EH (cell line): ENCODE measurements at places on chromosomes 12 and 14.

DNA sequence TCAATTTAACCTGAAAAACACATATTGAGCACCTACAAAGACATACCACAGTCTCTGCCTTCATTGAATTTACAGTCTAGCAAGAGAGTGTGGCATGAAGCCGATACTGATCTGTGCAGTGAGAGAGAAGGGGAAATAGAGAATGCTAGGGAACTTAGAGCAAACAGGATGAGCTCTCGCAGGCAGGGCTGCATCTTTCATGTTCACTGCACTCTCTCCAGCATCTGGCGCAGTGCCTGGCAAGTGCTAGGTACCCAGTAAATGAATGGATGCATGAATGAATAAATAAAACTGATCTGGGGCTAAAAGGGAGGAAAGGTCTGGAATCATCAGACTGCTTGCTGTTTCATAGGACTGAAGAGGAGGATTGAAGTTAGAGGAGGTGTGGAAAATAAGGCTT, 256.5 kb upstream of the NPAS3 start:
- no peak for DNase-seq

- DNase-seq: peak; percentile 32
Measured at GRCh38 chr12:12408265-12408690, 51.4 kb downstream of the BORCS5 start.

GRCh38 chr12:253116-253831, 9.4 kb downstream of the SLC6A13 start:
- DNase-seq: peak; percentile 13

- peak; percentile 35 for DNase-seq
Measured at GRCh38 chr14:71267691-71268090, 360.4 kb downstream of the PCNX1 start.

DNA sequence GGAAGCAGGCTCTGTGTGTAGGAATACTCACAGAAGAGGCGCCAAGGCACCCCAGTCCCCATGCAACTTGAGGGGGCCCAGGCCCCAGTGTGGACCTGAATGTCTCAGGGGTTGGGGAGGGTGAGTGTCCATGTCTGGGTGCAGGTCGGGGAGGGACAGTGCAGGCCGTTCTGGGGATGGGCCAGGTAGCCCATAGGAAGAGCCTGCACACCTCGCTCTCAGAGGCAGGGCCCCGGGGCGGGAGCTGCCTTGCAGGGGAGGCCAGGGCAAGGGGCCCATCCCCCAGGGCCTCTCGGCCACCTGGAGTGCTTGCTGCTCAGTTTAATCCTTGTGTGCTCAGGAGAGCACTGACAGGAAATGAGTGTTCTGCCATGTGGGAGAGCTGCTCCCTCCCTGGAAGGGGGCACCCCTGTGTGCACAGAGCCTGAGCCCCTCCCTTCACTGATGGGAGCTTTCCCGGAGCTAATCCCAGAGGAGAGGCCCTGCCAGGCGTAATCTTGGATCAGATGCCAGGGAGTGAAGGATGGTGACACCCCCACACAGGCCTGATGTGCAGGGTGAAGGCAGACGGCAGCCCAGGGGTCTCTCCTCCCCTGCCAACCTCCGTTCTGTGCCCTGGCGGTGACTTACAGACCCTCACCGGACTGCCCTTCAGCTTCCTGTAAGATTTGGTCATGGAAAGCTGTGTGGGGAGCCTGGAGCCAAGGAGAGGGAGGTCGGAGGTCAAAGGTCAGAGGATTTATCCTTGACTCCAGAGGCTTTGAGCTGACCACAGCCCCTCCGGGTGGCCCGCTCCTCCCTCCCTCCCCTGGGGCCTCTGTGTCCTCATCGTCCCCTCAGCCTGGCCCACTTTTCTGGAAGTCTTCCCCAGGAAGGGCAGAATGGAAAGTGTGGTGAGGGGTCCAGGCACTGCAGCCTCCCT, 24.4 kb upstream of the FBRSL1 start:
- DNase-seq: no peak

DNA sequence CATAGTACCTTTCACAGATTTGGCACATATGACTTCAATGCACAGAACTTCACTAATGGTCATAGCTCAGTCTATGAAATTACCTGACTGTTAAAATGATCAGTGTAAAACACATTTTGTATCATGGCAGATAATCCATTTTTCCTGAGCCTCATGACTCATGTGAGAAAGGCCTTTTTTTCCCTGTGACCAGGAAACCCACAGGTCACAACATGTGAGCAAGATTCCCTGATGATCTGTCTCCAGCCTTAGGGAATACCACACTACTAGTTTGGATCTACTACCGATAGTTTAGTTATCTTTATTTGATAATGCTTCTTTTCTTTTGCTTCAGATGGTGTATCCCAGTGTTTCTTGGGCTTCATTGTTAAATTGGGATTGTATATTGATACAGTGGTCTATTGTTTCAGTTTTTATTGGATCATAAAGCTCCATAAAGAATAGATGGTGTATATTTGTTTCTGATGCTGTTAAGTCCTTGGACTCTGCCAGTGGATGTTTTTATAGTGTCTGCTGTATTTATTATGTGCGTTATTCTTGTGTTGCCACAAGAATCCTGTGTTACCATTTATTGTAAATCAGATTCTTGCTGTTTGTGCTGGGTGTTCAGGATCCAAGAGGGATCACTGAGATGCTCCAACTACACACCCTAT, 248.7 kb upstream of the PELI2 start:
- no peak for DNase-seq

GRCh38 chr14:90658541-90658967, 157.7 kb downstream of the TTC7B start:
- DNase-seq: peak; percentile 77

- no peak for DNase-seq
Measured at GRCh38 chr14:81416194-81416952, 16.2 kb upstream of the STON2 start.

DNA sequence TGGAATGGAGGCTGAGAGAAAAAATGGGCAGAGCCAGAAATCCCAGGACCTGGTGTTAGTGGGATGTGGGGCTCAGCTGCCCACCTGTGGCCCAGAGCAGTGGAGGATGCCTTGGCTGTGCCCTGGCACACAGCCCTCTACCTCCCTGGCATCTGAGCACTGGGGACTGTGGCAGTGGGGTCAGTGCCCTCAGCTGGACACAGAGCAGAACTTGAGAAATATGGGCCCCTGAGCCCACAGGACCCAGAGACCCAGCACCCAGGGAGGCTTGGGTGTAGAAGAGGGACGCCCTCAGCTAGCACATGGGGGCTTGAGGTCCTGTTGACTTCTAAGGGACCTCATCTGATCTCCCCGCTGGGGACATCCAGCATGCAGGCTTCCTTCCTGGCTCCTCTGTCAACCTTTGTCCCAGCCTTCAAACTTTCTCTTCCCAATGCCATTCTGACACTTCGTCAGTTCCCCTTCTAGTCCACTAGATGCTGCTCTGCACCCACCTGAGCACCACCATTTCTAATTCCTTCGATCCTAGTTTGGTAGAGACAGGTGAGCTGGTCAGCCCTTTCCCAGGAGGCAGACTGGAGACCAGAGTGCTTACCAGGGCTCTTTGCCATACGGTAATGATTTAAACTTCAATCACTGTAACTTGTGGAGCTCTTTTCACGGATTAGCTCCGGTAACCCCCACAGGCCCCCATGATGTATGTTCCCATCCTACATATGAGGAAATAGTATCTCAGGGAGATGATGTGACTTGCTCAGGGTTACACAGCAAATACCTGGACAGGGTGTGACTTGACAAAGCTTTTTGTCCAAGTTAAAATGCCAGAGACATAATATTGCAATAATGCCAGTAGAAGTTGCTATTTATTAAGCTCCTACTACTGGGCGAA, 143.7 kb downstream of the ASCL4 start:
- DNase-seq: peak; percentile 23

- DNase-seq: no peak
Measured at GRCh38 chr12:31685801-31686200, 26.3 kb downstream of the ETFBKMT start.

- peak; percentile 47 for DNase-seq
Measured at GRCh38 chr14:29925736-29926135, 1.9 kb downstream of the PRKD1 start.

DNA sequence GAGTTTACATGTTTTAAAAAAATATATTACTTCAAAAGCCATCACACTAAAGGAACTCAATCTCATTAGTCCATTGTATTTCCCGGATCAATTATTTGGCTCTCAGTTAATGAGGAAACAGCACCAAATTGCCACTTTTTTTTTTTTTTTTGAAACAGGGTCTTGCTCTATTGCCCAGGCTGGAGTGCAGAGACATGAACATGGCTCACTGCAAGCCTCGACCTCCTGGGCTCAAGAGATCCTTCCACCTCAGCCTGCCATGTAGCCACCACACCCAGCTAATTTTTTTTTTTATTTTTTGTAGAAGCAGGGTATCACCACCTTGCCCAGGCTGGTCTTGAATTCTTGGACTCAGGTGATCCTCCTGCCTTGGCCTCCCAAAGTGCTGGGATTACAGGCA, 77.4 kb downstream of the CLIP1 start:
- DNase-seq: no peak

GRCh38 chr14:99270458-99271220, 1.4 kb downstream of the BCL11B start:
- no peak for DNase-seq

DNA sequence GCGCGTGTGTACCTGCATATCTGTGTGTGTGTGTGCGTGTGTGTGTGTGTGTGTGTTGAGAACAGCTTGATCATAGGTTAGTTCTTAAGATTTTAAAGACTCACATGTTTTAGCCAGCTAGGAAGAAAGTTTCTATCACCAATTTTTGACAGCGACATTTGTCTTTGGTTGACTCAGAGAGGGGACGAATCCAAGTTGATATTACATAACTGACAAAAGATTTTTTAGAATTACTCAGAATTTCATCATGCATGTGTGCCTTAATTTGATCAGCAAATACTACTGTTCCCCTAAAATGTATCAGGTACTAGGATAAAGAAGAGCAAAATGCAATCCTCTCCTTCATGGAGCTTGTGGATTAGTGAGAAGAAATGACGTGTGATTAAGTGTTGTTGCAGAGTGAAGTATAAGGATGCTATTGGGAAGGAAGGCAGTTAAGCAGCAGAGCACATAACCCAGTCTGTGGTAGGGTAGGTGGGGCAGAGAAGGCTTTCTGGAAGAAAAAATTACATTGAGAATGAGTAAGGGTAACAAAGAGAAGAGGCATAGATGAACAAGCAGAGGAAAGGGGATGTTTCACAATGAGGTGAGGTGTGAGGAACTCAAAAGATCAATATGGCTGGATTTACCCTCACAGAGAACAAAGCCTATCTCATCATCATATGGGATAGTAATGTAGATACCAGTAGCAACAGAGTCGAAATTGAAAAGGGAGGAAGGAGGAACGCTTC, 77.5 kb downstream of the ELK3 start:
- DNase-seq: no peak

DNA sequence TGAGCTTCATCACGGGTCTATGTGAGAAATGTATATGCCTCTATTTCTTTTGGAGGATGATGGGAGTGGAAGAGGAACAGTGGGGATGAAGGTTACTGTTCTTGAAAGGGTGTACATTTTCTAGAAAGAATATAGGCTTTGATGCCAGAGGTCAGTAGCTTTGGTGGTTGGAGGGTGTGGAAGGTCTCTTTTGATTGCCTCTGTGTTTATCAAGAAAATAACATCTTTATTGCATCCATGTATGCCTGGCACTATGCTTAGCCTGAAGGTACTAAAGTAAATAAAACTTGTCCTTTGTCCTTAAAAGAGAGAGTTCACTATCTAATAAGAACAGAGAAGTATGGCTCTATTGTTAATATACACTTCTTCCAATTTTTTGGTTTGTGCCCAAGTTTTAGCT, 201.8 kb downstream of the NUBPL start:
- no peak for DNase-seq

DNA sequence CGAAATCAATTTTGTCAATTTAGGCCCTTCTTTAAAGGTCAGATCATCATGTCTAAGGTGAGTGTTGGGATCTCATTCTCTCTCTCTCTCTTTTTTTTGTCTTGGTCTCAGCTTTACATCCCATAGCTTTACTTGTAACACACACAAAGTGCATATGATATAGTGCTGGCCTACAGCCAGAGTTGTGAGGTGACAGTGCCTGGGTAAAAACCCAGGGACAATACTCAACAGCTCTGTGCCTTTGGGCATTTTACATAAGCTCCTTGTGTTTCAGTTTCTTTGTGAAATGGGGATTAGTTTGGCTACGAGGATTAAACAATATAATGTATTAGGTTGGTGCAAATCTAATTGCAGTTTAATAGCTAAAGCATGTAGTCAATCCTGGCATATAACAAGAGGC, 40.2 kb downstream of the GRIP1 start:
- no peak for DNase-seq

GRCh38 chr12:33944703-33945437, 77.4 kb upstream of the ALG10 start:
- DNase-seq: no peak

DNA sequence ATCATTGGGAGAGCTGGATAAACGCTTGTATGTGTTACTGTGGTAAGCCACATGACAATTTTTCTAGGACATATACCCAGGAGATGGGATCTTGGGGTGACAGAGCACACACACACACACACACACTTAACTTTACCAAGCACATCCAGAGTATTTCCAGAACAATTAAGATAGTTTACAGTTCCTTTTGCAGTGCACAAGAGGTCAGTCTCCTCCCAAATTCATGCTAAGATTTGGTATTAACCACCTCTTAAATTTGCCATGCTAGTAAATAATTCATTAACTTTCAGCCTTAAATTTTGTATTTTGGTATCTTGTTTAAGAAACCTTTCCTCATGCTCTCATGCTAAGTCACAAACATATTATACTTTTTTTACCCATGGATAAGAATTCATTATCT, 33.9 kb upstream of the LIMA1 start:
- peak; percentile 25 for DNase-seq

GRCh38 chr12:29533815-29534489, 36.5 kb upstream of the OVCH1 start:
- no peak for DNase-seq

GRCh38 chr14:86787717-86788116, 1205.3 kb downstream of the GALC start:
- peak; percentile 70 for DNase-seq

DNA sequence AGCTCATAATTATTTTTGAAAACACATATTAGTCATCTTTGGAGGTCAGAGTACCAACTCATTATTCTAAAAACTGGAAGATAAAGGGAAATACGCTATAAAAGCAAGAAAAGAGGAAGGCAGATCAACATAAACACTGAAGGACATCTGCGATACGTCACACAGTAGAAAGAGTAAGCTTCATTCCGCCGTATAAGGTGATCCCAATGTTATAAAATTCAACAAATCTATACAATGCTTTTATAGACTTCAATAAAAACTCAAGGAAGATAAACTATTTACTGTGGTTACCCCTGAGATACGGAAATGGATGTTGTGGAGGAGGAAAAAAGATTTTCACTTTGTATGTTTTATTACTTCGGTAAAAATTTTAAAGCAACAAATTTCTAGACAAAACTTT, 92.6 kb downstream of the ITPR2 start:
- DNase-seq: no peak

DNA sequence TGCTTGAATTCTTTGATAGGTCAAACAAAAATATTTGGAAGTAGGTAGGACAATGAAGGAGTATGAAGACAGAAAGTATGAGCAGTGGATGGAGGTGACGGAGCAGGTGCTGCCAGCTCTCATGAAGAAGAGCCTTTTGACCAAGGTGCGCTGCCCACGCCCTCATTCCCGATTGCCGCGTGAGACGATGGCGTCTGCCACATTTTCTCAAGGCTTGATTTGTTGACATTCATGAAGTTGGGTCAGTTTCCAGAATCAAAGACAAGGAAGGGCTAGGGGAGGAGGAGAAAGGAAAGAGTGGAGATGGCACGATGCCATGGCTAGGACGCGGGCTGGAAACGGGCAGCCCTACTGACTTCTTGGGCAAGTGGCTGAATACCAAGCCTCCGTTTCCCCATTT, 37.1 kb downstream of the DNAH10 start:
- DNase-seq: no peak

- DNase-seq: no peak
Measured at GRCh38 chr12:575129-575502, 88.1 kb downstream of the NINJ2 start.
